ENCODE measurements at places on chromosomes 1 and 21.
A peak's percentile ranks its signal among the peaks of the same experiment; 100 is the strongest.

DNA sequence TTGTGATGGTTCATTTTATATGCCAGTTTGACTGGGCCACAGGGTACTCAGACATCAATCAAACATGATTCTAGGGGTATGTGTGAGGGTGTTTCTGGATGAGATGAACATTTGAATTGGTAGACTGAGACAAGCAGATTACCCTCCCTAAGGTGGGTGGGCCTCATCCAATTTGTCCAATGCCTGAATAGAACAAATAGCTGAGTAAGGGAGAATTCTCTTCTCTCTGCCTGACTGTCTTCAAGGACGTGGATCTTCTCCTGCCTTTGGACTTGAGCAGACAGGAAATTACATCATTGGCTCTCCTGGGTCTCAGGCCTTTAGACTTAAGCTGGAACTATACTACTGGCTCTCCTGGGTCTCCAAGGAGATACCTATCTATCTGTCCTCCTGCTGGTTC is 64.4 kb downstream of the SUSD4 start:
- no peak for DNase-seq

DNA sequence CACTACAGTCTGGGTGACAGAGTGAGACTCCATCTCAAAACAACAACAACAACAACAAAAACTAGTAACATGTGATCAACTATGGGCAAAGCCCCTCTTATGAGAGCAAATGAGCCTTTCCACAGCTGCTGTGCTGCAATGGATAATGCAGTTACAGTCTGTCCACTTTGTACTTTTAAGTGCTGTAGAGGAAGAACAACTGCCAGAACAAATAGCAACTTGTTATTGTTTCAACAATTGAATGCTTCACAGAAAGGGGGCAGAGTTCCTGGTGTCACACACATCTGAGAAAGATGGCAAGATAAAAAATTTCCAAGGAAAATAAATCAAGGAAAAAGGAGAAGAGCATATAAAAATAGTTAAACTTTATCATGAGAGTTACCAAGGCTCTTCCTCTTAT is 243.6 kb upstream of the DMRTA2 start:
- DNase-seq: no peak

DNA sequence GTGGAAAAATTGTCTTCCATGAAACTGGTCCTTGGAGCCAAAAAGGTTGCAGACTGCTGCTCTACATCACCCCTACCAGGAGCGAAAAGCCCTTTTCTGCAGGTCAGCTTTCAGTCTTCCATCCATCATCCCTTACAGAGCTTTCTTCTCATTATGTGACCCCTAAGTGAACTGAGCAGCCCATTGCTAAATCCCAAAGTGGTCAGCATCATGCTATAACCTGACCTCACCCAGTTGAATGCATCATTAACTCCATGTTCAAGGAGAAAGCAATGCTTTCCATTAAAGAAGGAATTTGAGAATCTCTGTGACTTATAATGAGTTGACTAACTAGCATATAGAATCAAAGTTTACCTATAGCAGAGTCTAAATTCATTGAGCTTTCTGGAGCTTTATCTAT is 10.4 kb upstream of the IL24 start:
- DNase-seq: no peak

DNA sequence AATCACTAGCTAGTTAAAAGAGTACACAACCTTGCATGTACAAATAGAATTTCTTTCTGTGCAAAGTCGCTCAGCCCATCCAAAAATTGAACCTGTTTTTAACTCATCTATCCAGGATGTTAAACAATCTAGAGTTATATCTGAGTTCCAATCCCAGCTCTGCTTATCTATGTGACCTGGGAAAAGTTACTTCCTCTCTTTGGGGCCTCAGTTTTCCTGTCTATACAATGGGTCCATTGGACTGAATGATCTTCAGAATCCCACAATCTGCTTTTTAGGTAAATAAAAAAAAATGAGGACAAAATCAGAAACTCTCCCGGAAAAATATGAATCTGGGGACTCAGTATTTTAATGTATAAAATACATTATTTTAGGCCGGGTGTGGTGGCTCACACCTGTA is 389.5 kb upstream of the PROX1 start:
- DNase-seq: no peak

- DNase-seq: peak; percentile 24
These were observed 99.3 kb downstream of the CEP350 start for GRCh38 chr1:180053594-180054567.

- no peak for DNase-seq
These were observed 109.9 kb downstream of the CASZ1 start for GRCh38 chr1:10686404-10687040.

- no peak for DNase-seq
These were observed 127.8 kb downstream of the TMEM53 start for GRCh38 chr1:44546403-44547053.

DNA sequence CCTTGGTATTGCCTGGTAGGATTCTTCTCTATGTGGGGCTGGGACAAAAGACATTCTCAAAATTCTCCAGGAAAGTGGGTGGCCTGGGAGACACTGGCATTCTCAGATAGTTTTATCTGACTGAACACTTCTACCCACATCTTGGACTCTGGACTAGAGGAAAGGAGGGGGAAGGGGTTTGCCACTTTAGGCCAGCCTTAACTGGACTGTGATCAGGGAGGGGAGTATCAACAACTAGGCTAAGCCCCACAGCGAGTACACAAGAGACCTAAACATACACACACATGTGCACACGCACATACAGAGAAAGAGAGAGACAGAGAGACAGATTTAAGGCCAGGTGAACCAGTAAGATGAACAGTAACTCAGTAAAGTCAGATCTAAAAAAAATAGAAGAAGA is 1.2 kb upstream of the SEMA6C start:
- DNase-seq: peak; percentile 48

DNA sequence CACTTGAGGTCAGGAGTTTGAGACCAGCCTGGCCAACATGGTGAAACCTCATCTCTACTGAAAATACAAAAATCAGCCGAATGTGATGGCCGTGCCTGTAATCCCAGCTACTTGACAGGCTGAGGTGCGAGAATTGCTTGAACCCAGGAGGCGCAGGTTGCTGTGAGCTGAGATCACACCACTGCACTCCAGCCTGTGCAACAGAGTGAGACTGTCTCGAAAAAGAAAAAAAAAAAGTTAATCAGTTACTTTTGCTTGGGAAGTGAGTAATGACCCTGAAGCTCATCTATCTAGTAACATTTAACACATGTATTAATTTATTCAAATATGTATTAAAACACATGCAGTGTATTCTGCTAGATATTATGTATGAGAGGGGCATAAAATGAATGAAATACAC is 49.4 kb downstream of the ZNF326 start:
- no peak for DNase-seq

- no peak for DNase-seq
These were observed 88.6 kb upstream of the GNG12 start for GRCh38 chr1:67921725-67922489.

DNA sequence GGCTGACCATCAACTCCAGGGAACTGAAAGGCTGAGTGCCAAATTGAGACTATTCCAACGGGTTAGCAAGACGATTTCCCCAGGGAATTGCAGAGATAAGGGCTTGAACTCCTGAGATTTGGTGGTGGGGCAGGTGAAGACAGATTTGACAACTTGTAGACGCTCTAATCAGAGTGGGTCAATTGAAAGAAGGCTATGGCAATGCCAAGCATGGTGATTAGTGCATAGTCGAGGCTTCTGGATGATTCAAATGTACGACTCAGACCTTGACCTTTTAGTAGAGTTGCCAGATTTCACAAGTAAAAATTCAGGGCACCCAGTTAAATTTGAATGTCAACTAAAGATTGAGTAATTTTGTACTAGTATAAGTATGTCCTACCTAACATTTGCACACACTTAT is 302.1 kb upstream of the SPAG17 start:
- DNase-seq: no peak

- DNase-seq: no peak
These were observed 6.4 kb downstream of the ADARB1 start for GRCh38 chr21:45080639-45081414.

GRCh38 chr1:25023826-25024225 is 93.8 kb upstream of the RUNX3 start:
- no peak for DNase-seq
